Progenitor cell of endocrine pancreas (in vitro differentiated cells): ENCODE measurements at places on chromosomes 7 and 10.

DNA sequence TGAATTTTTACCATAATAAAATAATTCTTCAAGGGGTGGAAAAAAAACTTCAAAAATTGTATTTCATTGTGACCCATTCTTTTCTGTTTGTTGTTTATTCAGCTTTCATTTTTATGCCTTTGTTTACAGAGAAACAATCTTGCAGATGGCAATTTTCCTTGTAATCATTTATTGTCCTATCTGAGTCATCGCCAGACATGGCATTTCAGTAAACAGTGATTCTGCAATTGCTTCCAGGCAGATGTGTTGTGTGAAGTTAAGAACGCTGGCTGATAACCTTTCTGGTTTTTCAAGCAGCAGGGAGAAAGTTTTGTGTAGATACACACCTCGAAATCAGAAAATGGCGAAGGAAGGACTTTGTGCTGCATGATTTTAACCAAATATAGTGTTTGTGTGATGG is 80.7 kb upstream of the RPA3 start:
- no peak for DNase-seq

DNA sequence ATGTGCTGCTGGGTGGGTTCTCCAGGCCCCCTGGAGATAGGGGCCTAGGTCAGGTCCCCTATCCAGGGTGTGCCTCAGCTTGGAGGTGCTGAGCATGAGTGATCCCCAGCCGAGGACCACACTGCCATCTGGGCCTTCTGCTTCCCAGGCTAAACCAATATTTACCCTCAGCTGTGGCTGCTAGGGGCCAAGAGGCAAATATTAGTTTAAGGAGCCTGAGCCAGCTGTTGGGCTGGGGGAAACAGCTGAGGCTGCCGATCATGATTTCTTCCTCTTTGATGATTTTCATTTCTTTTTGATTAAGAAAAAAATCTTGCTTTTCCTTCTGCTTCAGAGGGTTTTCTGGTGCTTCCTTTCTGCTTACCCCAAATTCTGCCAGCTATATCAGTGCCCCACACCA is 83.4 kb downstream of the NEURL1 start:
- DNase-seq, result no peak

GRCh38 chr10:69446650-69447151 is 4.6 kb upstream of the TSPAN15 start:
- no peak for DNase-seq

DNA sequence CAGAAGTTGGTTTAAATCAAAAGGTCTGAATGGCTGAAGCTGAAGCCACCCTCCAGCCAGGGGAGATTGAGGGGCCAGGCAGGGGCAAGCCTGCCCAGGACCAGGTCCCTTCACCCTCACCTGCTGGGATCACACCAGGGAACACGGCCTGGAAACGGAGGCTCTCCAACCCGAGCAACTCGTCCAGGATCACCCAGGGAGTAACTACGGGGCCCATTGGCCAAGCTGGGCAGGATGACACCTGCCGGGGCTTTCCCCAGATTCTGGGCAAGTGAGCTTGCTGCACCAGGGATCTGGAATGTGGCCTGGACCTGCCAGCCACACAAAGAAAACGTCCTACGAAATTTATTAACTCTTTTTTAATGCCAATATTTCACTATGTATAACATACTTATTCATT is 30.4 kb upstream of the PPP2R2D start:
- no peak for DNase-seq

- DNase-seq, result no peak
Measured at GRCh38 chr10:42985436-42986316, 91.2 kb upstream of the RET start.

- no peak for DNase-seq
Measured at GRCh38 chr10:61835946-61836887, 65.3 kb upstream of the ARID5B start.
